Esophagus squamous epithelium (tissue), 5 donors: ENCODE measurements at places on chromosomes 6 and 20. TPM values are rescaled to one million over a fixed set of nuclear protein-coding genes. Genes with fewer than 3 reads are reported as not detected.

- H3K4me3 ChIP-seq: no peak overlapping the region
- no peaks in the 10 kb centered on the region for H3K36me3 ChIP-seq
- H3K27me3 ChIP-seq: no peaks in the 10 kb centered on the region
- no peak for DNase-seq
Observed at GRCh38 chr6:160929831-160930230, 61.7 kb upstream of the MAP3K4 start.

- no peak overlapping the region for H3K27ac ChIP-seq
- H3K4me1 ChIP-seq: no peaks in the 10 kb centered on the region
- DNase-seq: no peak
- no peaks in the 10 kb centered on the region for H3K36me3 ChIP-seq
Observed at GRCh38 chr6:53233309-53233708, 84.7 kb upstream of the GCM1 start.

DNA sequence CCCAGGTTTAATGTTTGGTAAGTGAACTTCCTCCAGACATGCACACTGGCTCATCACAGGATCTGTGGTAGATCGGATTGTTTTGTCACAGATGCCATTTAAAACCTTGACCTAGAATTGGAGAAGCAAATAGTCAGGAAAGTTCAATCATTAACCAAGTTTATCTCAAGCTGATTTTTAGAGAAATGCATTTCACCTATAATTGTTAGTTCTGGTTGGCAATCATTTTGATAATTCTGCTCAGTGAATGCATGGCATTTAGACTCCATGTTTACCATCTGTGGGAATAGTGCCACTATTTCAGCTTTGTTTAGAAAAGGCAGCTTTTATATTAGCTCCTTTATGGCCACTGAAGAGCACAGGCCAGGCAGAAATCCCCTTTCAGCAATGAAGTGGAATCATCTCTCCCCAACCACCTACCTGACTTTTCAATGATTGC lies 73.9 kb upstream of the IPCEF1 start:
- H3K4me3 ChIP-seq: no peak overlapping the region
- no peaks in the 10 kb centered on the region for H3K27me3 ChIP-seq
- H3K4me1 ChIP-seq: peaks cover 5% of the 10 kb centered on the region
- H3K27ac ChIP-seq: no peak overlapping the region

GRCh38 chr6:57013521-57013926 lies 33.0 kb upstream of the KIAA1586 start:
- H3K4me1 ChIP-seq: peaks cover 3% of the 10 kb centered on the region
- no peaks in the 10 kb centered on the region for H3K36me3 ChIP-seq
- no peaks in the 10 kb centered on the region for H3K27me3 ChIP-seq
- H3K27ac ChIP-seq: no peak overlapping the region

DNA sequence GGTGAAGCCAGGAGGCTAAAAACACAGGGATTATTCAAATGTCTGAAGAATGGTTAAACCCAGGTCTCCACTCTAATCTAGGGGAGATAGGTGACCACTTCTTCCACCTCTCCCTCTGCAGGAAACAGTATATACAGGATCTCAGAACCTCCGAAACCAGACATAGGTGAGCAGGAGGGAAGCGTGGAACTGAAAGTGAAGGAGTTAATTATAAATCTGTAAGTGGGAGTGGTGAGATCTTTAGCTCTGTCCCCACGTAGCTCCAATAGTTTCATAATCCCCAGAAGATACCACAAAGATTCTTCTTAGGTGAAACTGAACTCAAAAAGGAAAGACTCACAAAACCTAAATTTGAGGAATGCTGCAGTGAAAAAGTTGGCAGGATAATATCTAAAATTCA lies 76.8 kb downstream of the THEMIS start:
- H3K4me3 ChIP-seq: no peak overlapping the region
- H3K4me1 ChIP-seq: no peaks in the 10 kb centered on the region
- H3K27ac ChIP-seq: no peak overlapping the region
- no peaks in the 10 kb centered on the region for H3K36me3 ChIP-seq
- no peak for DNase-seq

GRCh38 chr6:26743941-26744699 lies 84.6 kb upstream of the ZNF322 start:
- H3K4me1 ChIP-seq: no peaks in the 10 kb centered on the region
- no peak overlapping the region for H3K27ac ChIP-seq
- DNase-seq: no peak
- H3K4me3 ChIP-seq: no peak overlapping the region
- H3K36me3 ChIP-seq: no peaks in the 10 kb centered on the region

- H3K4me3 ChIP-seq: no peak overlapping the region
- no peaks in the 10 kb centered on the region for H3K4me1 ChIP-seq
- no peaks in the 10 kb centered on the region for H3K27me3 ChIP-seq
- no peak for DNase-seq
- no peaks in the 10 kb centered on the region for H3K36me3 ChIP-seq
Observed at GRCh38 chr6:105967917-105968602, 118.1 kb upstream of the PRDM1 start.

GRCh38 chr20:51195419-51195901 lies 172.6 kb upstream of the KCNG1 start:
- H3K27me3 ChIP-seq: no peaks in the 10 kb centered on the region
- no peak overlapping the region for H3K4me3 ChIP-seq
- no peak for DNase-seq
- peaks cover 19% of the 10 kb centered on the region for H3K4me1 ChIP-seq
- H3K36me3 ChIP-seq: no peaks in the 10 kb centered on the region

GRCh38 chr6:84771756-84772356 lies 7.5 kb upstream of the TBX18 start:
- H3K4me3 ChIP-seq: no peak overlapping the region
- H3K36me3 ChIP-seq: no peaks in the 10 kb centered on the region
- H3K27ac ChIP-seq: no peak overlapping the region
- H3K27me3 ChIP-seq: peaks cover 39% of the 10 kb centered on the region
- no peak for DNase-seq

DNA sequence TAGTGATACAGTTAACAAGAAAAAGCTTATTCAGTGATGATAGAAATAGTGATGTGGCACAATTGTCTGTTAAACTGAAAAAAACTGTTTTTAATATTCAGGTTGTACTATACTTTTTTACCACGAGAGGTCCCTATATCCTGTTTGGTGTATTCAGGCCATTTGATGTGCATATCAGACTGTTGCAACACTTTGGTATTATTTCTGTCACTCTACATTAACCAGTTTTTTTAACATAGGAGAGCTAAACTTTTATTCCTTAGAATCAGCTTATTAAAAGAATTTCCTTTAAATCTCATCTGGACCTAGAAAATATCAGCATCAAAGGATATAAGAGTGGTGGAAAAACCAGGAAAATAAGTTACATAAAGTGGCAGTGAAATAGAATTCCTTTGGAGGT lies 36.8 kb downstream of the TSPYL4 start:
- no peak overlapping the region for H3K4me3 ChIP-seq
- no peaks in the 10 kb centered on the region for H3K36me3 ChIP-seq
- no peaks in the 10 kb centered on the region for H3K27me3 ChIP-seq
- H3K4me1 ChIP-seq: no peaks in the 10 kb centered on the region
- no peak for DNase-seq

Gene OR2H2
- total RNA-seq: not detected

Gene EEF1A2
- 1.9 TPM for total RNA-seq

Gene GPLD1
- total RNA-seq: 0.27 TPM

Gene TSBP1
- not detected for total RNA-seq

Gene SPATA25
- total RNA-seq: 1.1 TPM

Gene TSPYL4
- 2.8 TPM for total RNA-seq

Gene DDO
- not detected for total RNA-seq

Gene PACRG
- not detected for total RNA-seq

Gene LHFPL5
- not detected for total RNA-seq
